GF-D8 (cell line): ENCODE measurements at places on chromosomes 11 and 22.

GRCh38 chr11:9201372-9202162, 63.6 kb downstream of the DENND5A start:
- no peak for DNase-seq

DNA sequence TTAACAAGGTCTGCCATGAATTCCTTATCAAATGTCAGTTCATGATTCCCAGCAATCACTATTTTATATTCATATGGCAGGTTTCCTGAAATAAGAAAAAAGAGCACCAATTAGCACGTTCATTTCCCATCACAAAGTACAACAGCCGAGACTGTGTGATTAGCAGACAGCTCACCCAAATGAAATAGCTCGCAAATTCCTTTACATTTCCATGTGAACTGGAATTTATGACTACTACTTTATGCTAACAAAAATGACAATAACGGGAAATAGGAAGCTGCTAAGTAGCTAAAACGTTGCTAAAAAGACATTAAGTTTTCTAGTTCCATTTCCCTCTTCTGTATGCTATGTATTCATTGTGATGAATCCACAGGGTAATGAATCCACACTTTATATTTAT, 90.7 kb downstream of the MPPED2 start:
- DNase-seq: no peak

- DNase-seq: no peak
These were observed 17.4 kb downstream of the ARVCF start for GRCh38 chr22:19998991-19999820.

DNA sequence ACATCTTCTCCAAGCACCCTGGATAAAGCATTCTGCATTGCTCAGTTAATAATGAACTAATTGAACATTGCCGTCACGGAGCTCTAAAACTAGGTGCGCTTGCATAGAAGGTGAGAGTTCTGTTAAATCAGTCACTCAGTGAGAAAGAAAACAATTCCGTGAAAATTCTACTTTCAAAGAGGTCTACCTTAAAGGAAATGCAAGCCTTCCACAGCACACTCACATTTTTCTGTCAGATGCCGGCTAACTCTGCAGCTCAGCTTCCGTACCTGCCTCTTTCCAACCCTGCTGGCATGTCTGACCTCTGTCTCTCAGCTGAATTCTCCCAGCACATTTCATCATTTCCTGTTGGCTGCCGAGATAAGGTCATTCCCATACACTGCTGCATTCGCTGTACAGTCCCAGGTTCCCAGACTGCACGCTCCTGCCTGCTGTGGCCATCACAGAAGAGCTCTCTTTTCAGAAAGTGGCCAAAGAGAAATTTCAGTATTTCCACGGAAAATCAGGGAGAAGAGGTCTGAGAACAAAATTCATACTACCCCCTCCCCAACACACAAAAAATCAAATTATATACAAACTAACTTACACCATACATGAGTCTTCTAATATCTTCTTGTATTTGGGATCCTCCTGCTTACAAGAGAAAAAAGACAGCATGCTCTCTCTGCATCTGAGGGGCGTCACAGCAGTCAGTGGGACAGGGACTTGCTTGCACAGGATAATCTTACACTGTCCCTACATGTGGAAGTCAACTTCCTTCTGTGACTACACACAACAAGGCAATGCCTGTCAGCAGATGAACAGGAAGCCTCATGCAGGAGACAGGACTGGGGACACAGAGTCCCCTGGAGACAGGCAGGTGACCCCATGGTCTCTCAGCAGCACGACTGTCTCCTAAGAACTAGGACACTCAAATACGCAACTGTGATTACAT, 55.1 kb downstream of the PACSIN2 start:
- DNase-seq: peak; percentile 83

DNA sequence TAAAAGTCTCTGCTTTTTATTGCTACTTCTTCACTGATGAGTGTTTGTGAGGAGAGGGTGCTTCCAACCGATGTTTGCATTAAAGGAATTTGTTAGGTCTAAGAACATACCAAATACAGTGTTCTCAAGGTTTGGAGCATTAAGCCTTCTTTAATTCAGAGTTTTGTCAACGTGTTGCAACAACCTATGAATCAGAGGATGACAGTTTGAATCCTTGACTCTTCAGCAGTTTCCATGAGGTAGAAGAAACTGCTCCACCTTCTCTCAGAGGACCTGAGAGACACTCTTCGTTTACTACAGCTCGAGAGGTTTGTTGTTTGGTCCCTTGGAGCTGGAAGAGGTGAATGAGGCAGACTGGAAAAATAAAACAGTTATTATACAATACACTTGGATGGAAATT, 55.7 kb downstream of the NCAM1 start:
- DNase-seq: no peak

GRCh38 chr22:40325315-40325714, 21.0 kb upstream of the ADSL start:
- DNase-seq: no peak

- no peak for DNase-seq
These were observed 6.1 kb downstream of the SMCO4 start for GRCh38 chr11:93537049-93537448.

DNA sequence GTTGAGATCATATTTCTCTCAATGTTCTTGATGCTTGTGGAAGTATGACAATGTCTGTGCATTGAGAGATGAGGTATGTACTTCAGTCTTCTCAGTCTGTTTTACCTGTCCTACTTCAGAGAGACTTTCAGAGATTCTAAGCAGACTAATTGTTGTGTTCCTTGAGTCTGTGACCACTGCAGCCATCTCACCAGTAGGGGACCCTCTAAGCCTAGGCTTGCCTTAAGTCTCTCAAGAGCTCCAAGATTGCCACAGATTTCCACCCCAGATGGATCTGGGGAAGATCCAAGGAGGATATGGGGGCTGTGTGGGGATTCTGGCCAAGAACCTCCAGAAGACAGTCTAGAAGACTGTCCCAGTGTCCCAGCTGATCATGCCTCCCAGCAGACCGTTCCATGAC, 179.9 kb upstream of the PLET1 start:
- DNase-seq: no peak

- DNase-seq: no peak
These were observed 14.7 kb upstream of the GNAZ start for GRCh38 chr22:23055449-23056179.

- DNase-seq: no peak
These were observed 62.4 kb upstream of the ALKBH3 start for GRCh38 chr11:43818220-43818619.

DNA sequence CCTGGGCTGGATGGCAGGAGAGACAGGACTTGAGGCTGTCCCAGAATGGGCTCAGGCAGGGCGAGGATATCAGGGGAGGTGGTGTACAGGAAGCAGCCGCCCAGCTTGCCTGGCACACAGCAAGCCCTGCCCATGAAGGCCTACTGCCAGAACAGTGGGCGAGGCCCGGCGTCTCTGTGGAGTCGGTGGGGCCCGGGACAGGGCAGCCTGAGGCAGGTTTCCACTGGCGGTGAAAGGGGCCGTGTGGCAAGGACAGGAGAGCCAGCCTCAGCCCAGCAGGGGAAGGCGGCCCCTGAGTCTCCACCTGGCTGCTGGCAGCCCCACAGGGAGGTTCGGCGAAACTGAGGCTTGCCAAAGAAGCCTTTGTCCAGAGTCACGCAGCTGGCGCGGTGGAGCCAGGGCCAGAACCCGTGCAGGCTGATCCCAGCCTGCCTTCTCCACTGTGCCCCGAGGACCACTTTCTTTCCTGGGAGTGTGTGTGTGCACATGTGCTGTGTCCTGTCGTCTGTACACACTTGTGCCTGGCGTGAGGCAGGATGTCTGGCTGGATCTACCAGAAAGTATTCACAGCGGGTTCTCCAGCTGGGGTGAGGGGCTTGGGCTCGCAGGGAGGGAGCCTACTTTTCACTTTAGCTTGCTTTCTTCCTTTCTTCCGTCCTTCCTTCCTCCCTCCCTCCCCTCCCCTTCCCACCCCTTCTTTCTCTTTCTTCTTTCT, 1.2 kb downstream of the TSPO start:
- DNase-seq: peak; percentile 8

- DNase-seq: no peak
These were observed 41.5 kb downstream of the OR4C45 start for GRCh38 chr11:50074161-50074560.

- no peak for DNase-seq
These were observed 20.0 kb downstream of the KCNJ4 start for GRCh38 chr22:38435010-38435409.

GRCh38 chr11:18754308-18754707, 28.3 kb upstream of the IGSF22 start:
- DNase-seq: no peak

- DNase-seq: no peak
These were observed 10.6 kb upstream of the NNMT start for GRCh38 chr11:114285599-114285998.

DNA sequence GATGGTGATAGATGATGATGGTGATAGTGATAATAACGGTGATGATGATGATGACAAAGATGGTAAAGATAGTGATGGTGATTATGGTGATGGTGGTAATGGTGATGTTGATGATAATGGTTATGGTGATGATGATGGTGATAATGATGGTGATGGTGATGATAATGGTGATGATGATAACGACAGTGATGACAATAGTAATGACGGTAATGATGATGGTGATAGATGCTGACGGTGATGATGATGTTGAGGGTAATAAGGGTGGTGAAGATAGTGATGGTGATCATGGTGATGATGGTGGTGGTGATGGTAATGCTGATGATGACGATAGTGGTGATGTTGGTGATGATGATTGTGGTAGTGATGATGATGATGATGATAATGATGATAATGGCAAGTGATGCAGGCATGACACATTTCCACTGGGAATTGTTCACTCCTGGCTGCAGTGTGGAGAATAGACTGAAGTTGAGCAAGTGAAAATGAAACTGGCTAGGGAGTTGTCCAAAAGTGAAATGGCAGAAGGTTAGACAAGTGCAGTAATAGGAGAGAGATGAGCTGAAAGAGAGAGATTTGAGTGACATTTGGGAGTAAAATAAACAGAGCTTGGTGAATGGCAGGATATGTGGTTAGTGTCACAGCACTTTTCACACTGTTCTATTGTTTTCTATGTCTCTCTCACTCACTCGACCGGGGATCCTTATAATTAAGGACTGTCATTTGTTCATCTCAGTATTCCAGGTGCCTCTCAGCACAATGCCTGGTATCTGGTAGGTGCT, 992.5 kb downstream of the OPCML start:
- no peak for DNase-seq

DNA sequence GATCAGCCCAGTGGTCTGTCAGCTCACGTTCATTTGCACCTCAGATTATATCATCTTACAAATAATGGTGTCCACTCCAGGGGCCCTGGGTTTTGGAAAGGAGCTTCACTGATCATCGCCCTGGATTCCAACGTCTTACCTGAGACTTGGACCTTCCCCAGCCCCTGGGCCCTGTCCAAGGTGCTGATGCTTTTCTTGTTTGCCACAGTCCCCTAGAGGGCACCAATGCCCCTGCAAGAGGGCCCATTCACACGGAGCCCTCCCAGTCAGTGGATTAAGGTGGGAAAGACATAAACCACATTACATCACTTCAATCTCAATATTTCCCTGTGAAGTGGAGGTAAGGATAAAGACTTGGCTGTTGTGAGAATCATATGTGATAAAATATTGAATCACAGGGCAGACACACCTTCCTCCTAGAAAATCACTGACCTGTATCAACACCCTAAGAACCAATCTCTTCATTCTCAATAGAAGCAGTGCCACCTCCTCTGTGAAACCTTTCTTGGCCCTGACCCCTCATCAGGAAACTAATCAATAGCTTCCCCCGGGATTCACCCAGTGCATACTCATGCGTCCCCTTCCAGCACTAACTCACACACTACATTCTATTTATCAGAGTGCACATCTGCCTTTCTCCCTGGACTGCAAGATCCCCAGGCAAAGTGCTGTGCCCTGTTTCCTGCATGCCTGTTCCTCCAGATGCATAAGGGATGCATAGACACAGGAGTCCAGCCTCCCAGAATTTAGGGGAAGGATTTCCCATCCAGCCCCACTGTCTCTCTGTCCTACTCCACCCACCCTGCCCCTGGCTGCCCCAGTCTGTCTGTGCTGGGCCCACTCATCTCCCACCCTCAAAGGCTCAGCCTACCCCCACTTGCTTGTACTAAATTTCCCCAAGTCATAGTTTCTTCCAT, 167.0 kb downstream of the BUD13 start:
- DNase-seq: peak; percentile 33

DNA sequence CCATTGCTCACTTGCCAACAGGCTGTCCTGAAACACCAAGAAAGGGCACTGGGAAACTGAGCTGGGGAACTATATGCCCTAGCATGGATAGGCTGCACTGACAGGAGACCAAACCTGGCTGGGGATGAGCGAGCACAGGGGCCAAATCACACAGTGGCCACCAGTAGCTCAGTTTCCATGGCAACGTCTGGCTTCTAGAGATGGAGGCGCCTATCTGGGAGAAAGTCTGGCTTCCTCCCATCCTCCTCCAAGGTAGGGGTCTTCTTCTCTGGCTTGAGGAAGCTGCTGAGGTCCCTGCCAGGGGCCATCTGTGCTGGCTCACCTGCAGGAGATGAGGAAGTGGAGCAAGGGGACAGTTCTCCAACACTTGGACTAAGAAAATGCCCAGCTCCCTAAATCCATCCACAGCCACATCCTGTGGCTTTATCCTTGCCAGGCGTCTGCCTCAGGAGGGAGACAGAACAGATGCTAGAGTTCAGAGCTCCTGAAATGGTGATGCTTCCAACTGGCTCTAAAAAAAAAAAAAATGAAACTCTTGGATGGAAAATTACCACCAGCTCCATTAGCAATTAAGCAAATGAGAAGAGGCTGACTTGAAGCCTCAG, 48.3 kb downstream of the SYT13 start:
- DNase-seq: no peak

- DNase-seq: no peak
These were observed 23.0 kb downstream of the ZFTA start for GRCh38 chr11:63745304-63746170.

DNA sequence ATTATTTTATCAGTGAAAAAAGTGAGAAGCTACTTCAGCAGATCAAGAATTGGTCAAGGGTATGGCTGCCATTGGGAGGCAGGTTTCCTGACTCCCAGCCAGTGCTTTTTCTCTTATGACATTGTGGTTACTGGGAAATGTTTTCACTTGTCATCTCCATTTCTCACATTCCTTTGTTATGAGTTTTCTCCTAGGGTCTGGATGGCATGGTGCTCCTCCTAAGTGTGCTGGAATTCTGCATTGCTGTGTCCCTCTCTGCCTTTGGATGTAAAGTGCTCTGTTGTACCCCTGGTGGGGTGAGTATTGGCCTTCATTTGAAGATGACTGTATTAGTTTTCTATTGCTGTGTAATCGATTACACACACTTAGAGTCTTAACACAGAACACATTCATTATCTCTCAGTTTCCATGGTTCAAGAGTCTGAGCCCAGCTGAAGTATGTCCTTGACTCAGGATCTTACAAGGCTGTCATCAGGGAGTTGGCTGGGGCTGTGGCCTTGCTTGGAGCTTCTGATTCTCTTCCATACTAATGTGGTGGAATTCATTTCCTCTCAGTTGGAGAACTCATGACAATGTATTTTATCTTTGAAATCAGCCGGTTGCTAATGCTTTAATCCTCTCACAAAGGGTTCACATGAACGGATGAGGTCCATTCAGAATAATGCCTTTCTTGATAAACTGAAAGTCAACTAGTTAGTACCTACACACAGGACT, 21.0 kb upstream of the MS4A6E start:
- no peak for DNase-seq
